Forelimb muscle (tissue), 1 donor: ENCODE measurements at places on chromosomes 4 and X. TPM values are rescaled to one million over a fixed set of nuclear protein-coding genes. Genes with fewer than 3 reads are reported as not detected.

GRCh38 chr4:129526812-129527211 is 430.9 kb downstream of the C4orf33 start:
- DNase-seq: no peak

GRCh38 chr4:147017081-147017480 is 71.4 kb upstream of the TTC29 start:
- DNase-seq: no peak

The ELOVL6 gene
- polyA plus RNA-seq: 6.1 TPM

DNA sequence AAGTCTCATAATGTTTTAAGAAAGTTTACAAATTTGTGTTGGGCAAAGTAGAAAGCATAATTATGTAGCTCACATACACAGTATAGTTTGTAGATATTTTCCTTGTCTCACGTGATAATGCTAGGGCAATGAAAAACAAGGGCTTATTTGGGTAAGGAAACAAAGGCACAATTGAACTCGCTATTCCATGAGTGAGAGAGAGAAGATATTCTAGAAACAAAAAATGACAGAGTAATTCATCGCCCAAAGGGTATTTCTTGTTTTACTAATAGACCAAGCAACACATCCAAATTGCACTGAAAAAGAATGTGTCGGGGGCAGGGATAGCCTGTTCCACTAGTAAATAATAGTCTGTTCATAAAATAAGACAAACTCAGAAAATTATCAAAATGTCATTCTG is 3.6 kb upstream of the ASB11 start:
- DNase-seq: no peak

The LRCH2 gene
- polyA plus RNA-seq: 3.7 TPM

GRCh38 chr4:86092684-86093083 is 267.2 kb downstream of the MAPK10 start:
- no peak for DNase-seq

The FAM199X gene
- 15.2 TPM for polyA plus RNA-seq

DNA sequence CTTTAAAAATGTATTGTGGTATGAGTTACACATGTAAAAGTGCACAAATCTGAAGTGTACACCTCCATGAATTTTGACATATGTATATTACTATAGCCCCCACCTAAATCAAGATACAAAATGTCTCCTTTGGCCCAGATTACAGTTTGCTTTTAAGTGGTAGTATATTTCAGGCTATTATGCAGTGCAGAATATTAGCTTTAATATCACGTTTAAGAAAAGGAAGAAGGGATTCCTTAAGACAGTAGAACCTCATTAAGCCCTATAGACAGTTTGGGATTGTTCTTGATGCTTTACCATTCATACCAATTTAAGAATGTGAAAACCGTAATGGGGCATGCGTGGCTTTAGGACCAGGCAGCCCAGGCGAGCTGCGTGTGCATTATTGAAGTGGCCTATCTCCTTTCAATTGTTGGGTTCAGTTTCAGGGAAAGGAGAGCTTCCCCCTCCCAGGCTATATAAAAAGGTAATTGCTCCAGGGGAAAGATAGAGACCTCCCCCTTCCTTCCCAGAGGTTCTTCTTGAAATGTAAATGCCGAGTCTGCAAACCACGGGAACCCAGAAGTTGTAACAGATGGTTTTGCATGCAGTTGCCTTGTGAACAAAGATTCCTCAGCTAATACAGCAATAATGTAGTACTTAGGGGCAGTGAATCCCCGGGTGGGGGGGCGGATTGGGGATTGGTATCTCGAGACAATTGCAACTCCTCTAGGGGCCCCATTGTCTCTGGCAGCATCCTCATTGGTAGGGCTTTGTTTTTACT is 106.1 kb downstream of the UCHL1 start:
- DNase-seq: no peak

GRCh38 chr4:113951263-113951662 is 28.2 kb downstream of the ARSJ start:
- no peak for DNase-seq

DNA sequence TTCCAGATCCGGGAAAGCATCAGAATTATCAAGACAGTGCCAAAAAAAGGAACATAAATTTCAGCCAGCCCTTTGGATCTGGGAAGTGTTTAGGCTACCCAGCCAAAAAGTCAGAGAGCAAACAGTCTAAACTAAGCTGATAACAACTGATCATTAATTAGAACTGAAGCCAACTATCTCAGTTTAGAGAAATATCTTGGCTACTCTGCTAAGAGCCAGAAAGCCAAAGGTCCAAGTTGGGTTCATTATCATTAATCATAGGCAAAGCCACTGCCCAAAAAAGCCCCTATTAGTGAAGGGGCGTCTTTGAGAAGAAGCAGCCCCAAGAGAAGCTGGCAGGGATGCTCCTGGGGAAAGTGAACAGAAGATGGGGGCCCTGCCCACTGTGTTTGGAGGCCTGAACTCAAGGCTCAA is 37.0 kb upstream of the SHISA3 start:
- DNase-seq: no peak

DNA sequence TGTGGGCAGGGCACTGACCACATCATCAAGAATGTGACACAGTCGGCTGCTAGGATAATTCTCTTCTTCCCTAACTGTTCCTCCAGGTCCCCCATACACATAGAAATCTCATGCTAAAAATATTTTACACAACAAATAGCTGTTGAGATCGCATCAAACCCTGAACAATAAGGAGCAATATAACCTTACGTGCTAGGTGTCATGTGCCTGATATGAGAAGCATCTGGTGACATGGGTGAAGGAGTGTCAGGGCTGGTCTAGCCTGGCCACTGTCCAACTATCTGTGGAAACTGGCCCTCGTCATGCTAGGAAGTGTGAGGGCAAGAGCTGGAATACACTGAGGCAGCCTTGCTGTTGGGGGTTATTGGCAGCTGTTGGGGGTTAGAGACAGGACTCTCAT is 167.3 kb upstream of the PGRMC2 start:
- DNase-seq: no peak

DNA sequence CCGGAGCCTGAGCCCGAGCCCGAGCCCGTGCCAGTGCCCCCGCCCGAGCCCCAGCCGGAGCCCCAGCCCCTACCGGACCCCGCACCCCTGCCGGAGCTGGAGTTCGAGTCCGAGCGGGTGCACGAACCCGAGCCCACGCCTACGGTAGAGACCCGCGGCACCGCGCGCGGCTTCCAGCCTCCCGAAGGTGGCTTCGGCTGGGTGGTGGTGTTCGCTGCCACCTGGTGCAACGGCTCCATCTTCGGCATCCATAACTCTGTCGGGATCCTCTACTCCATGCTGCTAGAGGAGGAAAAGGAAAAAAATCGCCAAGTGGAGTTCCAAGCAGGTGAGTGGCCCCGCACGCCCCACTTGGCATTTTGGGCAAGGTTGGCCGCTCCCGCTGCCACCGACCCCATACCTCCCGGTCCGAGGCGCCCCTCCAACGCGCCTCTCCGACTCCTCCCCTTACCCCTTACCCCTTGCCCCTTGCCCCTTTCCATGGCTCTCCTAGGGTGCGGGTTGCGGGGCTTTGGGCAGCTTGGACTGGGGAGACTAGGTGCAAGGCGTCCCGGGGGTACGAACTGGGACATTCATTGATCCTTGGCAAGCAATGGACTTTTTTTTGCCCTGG is 553 bp downstream of the SLC16A2 start:
- DNase-seq: no peak

The TLR1 gene
- polyA plus RNA-seq: 1.9 TPM

The RRH gene
- polyA plus RNA-seq: 0.28 TPM

DNA sequence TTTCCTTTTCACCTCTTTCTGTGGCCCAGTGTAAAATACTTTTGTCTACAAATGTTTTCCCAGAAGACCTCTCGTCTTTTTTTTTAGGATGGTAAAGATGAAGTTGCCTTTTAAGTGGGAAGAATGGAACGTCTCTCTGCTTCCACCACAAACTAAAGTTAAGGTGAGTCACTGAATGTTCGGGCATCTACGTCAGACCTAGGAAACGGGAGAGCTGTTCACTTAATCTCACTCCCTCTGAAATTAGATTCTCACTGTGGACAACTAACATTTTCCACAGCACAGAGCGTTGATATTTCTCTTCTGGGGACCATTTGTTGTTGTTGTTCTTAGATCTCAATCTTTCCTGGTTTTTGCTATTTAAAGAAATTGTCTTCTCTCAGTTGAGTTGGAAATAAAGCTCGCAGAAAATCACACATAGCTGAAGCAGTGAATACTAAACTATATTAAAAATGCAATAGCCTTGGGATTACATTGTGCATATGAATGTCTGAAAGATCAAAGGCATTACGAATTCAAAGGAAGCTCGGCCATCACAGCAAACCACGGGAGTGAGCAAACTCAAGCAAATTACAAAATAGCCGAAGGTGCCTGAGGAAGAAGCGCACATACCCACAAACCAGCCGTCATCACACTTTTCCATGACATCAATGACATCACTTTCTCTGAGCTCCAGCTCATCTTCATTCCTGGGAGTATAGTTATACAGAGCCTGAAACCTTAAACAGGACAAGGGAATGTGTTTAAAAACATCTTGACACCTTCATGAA is 53.9 kb upstream of the PDLIM3 start:
- DNase-seq: no peak

- DNase-seq: no peak
These were observed 213.3 kb downstream of the GABRG1 start for GRCh38 chr4:45910511-45910910.

DNA sequence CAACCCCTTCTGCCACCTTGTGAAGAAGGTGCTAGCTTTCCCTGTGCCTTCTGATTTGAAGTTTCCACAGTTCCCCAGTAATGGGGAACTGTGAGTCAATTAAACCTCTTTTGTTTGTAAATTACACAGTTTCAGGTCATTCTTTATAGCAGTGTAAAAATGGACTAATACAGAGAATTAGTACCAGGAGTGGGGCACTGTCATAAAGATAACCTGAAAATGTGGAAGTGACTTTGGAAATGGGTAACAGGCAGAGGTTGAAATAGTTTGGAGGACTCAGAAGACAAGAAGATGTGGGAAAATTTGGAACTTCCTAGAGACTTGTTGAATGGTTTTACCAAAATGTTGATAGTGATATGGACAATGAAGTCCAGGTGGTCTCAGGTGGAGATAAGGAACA is 131.0 kb upstream of the HAND2 start:
- DNase-seq: no peak

DNA sequence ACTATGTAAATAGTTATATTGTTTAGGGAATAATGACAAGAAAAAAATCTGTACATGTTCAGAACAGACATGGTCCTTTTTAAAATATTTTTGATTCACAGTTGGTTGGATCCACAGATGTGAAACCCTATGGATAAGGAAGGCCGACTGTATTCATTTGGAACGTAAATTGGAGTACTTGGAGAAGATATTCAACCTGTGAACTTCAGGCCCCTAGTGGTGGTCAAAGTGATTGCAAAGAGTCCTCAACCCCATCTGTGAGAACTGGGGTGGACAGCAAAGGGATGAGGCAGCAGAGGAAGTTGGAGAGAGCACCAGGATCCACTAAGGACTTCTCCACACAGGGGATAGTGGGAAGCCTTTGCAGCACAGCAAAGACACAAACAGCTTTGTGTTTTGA is 6.2 kb upstream of the CXCL13 start:
- DNase-seq: no peak

DNA sequence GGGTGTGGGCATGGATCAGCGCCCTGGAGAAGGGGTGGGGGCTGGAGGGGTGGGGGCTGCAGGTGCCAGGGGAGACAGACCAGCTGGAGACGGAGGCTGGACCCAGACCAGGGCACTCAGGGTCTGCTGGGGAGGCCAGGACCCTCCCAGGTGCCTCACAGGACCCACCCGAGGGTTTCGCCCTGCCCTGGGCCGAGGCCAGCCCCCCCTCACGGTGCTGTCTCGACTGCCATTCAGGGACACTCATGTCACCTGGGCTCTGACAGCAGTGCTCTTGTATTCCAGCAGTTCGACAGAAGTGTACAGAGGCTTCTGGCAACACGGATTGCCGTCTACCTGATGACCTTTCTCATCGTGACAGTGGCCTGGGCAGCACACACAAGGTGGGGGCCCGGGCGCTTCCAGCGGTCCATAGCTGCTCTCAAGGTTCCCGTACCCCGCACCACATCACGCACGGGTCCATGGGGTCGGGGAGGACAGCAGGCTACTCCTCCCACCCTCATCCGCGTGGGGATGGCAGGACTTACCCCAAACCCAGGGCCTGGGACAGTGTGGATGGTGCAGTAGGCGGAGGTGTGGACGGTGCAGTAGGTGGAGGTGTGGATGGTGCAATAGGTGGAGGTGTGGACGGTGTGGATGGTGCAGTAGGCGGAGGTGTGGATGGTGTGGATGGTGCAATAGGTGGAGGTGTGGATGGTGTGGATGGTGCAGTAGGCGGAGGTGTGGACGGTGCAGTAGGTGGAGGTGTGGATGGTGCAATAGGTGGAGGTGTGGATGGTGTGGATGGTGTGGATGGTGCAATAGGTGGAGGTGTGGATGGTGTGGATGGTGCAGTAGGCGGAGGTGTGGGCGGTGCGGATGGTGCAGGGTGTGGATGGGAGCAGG is 18.1 kb downstream of the TMEM175 start:
- DNase-seq: no peak

The NWD2 gene
- polyA plus RNA-seq: not detected

The PLAC8 gene
- polyA plus RNA-seq: 1.6 TPM

The CXorf51A gene
- not detected for polyA plus RNA-seq
